ENCODE measurements at places on chromosomes 6 and 20.

DNA sequence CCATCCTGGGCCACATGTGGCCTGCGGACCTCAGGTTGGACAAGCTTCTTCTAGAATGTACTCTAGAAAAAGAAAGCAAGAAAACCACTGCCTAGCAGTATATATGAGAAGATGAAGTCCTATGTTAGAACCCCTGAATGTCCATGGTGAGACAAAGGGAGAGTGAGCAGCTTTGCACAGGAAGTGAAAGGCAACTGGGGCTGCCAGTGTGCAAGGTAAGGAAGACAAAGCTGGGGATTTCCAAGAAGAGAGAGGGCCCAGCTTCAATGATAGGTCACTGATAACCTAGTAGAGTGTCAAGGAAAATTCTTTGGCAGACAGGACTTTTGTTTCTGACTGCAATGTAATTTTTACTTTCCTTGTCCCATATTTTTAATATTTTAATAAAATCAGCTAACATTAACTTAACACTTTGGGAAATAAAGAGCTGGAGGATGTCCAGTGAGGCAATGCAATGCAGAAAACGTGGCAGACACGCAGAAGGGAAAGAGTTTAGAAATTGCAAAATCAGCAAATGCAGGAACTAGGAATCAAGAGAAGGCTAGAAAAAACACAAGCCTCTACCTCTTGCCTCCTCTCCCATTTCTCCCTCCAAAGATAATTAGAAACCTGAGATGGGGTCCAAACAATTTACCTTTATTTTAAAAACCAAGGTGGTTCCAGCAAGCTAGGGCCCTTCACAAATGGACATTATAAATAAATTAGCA is 47.4 kb downstream of the CYP39A1 start:
- DNase-seq: no peak

GRCh38 chr6:87078983-87079616 is 15.8 kb downstream of the CGA start:
- DNase-seq: peak; percentile 85

DNA sequence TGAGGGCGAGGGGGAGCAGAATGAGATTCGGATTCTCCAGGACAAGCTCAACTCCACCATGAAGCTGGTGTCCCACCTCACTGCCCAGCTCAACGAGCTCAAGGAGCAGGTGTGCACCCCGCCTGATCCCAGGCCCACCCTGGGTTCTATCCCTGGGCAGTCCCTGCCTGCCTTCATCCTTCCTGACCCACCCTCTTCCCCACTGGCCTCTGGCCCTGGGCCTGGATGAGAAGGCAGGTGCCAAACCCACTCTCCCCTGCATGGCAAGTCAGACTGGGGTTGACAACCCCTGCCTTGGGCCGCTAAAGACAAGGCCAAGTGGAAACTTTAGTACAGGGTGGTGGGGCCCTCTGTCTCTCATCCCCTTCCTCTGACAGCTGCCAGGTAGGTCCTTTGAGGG is 16.5 kb downstream of the UQCC2 start:
- DNase-seq: no peak

DNA sequence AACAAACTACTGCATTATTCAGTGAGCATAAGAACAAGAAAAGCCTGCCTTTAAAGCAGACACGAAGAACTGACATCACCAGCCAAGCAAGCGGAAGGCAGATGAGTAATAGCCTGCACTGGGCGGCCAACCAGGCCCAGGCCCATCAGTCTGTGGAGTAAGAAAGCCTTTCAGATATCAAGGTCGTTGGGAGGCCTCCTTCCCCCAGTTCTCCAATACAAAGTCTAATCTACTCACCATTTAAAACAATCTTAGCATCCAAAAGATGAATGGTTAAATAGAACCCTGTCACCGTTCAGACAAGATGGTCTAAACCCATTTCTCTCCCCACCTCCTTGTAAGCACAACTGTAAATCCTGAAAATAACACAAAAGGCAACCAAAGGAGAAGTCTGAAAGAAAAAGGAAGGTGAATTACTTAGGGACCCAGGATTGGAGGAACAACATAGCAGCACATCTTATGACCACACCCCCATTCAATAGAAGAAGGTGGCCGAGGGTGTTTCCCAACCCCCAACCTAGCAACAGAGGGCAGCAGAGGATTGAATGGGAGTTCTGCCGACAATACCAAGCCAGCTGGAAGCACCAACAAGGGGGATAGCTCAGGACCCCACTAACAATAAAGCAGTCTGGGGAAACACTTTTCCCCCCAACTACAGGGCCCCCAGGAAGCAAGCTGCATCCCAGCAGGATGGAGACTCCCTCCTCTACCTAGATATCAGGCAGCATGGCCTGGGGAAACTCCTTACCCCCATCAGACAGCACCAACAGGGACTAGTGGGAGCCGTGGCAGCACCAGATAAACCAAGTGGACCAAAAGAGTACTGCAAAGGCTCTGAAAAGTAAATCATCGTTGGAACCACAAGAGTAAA is 67.9 kb downstream of the ZHX3 start:
- DNase-seq: peak; percentile 89

GRCh38 chr20:23924751-23925150 is 45.2 kb upstream of the CST5 start:
- DNase-seq: no peak

DNA sequence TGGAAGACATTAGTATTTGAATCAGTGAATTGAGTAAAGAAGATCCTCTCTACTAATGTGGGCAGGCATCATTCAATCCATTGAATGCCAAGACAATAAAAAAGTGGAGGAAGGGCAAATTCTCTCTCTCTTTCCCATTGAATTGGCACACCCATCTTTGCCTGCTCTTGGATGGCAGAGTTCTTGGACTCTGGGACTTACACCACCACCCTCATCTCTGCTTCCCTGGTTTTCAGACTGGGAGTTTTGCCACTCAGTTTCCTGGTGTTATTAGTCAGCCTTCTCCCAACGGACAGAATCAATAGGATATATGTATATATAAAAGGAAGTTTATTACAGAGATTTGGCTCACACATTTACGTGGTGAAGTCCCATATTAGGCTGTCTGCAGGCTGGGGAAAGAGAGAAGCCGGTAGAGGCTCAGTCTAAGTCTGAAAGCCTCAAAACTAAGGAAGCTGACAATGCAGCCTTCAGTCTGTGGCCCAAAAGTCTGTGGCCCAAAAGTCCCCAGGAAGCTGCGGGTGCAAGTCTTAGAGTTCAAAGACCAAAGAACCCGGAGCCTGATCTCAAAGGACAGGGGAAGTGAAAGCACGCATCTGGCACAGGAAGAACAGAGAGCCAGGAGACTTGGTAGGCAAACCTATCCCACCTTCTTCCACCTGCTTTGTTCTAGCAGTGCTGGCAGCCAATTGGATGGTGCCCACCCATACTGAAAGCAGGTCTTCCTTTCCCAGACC is 64.4 kb downstream of the SMPDL3A start:
- no peak for DNase-seq
